Hematopoietic multipotent progenitor cell (in vitro differentiated cells): ENCODE measurements at places on chromosomes 6 and 20.

- no peak for DNase-seq
These were observed 379.0 kb upstream of the CNR1 start for GRCh38 chr6:88544986-88545612.

DNA sequence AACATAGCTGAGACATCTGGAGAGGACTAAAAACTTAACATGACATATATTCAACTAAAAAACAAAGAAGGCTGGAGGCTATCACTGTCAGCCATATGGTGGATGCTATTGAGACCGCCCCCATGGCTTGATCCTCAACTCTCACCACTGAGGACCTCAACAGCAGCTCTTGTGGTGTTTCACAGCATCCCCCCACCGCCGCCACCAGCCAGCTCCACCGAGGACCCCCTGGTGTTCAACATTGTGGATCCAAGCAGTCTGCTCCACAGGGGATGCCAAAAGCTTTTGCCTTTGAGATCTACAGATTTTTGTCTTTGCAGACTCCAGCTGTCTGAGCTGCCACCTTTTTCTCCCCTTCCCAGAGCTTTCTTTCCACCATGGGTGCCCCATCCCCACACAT is 64.6 kb downstream of the NUS1 start:
- no peak for DNase-seq

GRCh38 chr6:152897807-152898399 is 84.9 kb downstream of the FBXO5 start:
- DNase-seq = peak; percentile 76

DNA sequence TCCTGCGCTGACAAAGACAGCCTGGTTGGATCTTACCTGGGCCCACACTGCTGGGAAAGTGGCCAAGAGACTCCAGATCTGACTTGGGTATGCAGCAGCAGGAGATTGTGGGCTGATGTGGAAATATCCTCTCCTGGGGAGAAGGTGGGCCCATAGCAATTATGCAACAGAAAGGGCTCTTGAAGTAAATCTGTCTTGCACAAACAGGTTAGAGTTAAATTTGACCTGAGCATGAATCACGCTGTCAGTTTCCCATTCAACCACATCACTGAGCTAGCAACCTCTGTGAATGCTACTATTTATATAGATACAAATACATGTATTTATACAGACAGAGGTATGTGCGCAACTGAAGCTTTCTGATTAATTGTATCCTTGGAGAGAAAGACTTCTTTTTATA is 28.3 kb upstream of the PDYN start:
- DNase-seq = no peak

- DNase-seq = no peak
These were observed 164.3 kb upstream of the SOX4 start for GRCh38 chr6:21429291-21429690.

- no peak for DNase-seq
These were observed 11.9 kb downstream of the CUL9 start for GRCh38 chr6:43193929-43194328.

DNA sequence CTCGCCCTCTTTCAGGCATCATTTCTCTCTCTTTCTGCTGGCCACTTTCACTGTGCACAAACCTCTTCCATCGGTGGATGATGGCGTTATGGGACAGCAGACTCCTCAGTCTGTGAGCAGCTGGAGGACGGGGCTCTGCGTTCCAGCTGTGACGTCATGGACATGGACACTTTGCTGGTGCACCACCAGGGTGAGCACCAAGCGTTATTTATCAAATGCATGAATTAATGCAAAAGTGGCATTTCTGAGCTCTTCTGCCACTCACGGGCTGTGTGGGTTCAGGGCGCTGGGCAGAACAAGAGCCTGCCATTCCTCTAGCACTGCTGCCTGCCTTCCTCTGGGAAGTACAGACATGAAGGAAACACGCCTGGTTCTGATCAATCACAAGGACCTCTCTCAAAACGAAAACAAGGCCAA is 82.9 kb upstream of the MPC1 start:
- DNase-seq = no peak

DNA sequence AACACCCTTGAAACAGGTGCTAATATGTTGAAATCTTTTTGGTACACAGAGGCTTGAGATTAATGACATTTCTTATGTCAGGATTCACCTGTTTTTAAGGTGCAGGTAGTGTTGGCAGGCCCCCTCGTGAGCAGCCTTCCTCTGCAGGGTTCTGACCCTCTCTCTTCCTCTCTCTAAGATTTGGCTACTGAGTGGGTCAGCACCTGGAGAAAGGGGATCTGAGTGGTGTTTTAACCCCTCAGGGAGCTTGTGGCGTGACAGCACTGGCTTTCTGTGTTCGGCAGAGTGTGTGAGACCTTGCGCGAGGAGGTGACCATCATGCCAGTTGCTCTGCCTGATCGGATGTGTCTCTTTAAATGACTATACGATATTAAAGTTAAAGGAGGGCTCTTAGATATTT is 37.1 kb downstream of the HIVEP1 start:
- DNase-seq = no peak

DNA sequence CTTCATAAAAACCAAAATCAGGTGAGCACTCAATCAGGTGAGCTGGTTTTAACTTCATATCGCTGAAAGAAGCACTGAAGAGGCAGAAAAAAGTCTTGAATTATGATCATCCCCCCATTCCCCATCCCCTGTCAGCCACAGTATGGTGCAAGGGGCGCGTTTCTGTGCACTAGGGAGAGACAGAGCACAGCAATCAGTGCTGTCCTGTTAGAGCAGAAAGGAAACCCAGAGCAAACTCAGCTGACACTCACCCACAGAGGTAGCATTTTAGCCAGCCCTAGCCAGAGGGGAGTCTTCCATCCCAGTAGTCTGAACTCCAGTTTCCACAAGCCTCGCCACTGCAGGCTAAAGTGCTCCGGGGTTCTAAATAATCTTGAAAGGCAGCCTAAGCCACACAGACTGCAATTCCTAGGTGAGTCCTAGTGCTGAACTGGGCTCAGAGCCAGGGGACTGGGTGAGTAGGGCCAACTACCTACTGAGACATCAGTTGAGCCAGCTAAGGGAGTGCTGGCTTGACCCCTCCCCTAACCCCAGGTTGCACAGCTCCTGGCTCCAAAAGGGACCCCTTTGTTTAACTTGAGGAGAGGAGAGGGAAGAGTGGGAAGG is 1352.6 kb upstream of the GJE1 start:
- DNase-seq = no peak
